ENCODE measurements at places on chromosomes 3 and 15.

- DNase-seq: peak; percentile 21
These were observed 966 bp downstream of the MYO1E start for GRCh38 chr15:59371458-59372351.

- DNase-seq: no peak
These were observed 536.7 kb upstream of the LMCD1 start for GRCh38 chr3:7964899-7965298.

- DNase-seq: no peak
These were observed 16.1 kb downstream of the HSPBAP1 start for GRCh38 chr3:122777563-122777962.

DNA sequence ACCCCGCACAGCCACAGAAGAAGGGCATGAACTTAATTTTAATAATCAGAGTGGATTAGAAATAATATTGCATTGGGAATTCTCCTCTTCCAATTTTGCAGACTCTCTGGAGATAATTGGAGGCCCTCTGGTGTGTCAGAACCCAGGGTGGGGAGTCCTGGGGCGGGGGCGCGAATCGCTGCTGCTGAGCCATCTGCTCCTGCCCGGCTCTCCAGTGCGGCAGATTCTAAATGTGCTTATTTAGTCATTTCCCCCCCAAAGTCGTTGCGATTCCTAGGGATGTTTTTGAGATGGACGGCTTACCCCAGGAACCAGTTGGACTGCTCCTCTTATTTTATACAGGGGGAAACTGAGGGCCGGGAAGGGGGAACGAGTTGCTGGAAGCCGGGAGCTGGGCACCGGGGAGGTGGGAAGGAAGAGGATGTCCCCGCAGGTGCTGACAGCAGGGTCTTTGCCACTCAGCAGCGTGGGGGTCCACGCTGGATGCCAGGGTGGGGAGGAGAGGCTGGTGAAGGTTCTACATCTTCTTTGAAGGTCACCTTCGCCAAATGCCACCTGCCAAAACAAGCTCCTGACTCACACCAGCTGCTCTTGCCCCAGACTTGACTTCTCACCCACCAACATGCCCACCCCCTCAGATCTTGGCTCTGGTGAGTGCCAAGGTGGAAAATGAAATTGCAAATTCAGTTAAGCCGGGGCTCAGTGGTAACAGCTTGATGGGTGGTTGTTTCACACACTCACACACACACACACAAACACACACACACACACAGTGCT, 91.3 kb upstream of the PRR23E start:
- DNase-seq: no peak

DNA sequence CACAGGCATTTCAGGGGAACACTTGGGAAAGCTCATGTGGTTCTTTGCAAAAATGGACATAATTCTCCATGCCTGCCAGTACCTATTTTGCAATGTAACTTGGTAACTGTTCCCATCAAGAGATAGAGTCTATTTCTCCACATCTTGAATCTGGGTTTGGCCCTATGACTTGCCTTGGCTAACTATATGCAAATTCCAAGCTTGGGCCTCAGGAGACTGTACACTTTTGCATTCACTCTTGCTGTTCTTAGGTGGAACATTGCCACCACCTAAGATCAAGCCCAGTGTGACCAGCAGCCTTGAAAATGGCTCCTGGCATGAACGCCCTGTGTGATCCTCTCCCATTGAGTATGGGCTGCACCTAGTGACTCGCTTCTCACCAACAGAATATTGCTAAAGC, 19.8 kb upstream of the SMAD6 start:
- DNase-seq: no peak

DNA sequence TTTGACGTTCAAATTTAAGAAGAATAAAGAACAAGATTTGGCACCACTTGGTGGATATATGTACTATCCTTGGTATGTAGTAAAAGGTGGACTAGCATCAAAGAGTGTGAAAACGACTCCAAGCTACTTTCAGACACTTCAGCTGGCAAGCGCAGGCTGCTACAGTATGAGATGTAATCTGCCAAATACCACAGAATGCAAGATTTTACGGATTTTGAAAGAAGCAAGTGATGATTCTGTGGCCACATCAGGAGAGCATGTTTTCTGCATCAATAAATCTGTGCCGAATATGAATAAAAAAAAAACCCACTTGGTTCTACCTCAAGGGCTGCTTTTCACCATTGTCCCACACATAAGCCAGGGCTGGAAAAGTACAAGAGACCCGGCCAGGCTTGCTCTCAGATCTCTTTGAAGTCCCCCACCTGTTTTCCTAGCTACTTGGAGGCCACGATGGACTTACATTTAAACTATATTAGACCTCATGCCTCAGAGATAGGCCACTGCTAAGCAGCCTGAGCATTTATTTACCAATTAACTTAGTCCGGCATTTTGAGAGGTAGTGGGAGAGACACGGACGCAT, 37.4 kb downstream of the MYO1E start:
- no peak for DNase-seq

GRCh38 chr3:139797724-139798343, 120.1 kb upstream of the NMNAT3 start:
- peak; percentile 23 for DNase-seq

DNA sequence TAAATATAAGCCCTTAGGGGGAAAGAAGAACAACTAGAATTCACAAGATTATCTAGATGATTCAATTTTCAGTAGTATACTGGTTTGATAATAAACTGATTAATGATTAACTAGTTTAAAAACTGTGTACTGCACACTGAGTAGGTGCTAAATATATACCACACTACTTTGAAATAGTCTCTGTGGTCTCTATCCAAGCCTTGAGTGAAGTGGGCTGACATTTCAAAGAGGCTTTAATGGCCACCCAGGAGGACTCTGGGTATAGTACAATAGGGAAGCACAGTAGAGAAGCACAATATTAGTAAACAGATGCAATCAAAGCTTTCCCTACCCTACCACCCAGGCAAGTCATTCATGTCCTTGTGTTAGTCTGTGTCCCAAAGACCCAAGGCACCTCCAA, 46.7 kb downstream of the FILIP1L start:
- DNase-seq: no peak

- DNase-seq: no peak
These were observed 44.5 kb downstream of the SLC24A1 start for GRCh38 chr15:65666257-65666656.

- DNase-seq: no peak
These were observed 227.3 kb upstream of the C2CD4B start for GRCh38 chr15:62392376-62392775.

DNA sequence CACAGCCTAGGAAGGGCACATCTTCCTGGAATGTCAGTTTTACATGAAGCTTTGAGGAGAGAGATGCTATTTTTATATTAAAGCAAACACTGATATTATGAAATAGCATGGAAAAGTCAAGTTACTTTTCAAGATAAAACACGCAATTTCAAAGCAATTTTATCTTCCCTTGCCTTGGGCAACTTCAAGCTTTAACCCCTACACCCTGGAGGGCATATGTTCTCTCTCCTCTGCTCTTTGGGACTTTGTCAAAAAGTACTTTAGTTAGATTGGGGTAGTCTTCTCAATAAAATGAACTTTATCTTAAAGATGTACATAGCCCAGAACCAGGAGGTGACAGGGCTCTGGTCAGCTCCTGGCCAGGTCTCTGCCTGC, 86.9 kb upstream of the PLXNA1 start:
- DNase-seq: no peak

DNA sequence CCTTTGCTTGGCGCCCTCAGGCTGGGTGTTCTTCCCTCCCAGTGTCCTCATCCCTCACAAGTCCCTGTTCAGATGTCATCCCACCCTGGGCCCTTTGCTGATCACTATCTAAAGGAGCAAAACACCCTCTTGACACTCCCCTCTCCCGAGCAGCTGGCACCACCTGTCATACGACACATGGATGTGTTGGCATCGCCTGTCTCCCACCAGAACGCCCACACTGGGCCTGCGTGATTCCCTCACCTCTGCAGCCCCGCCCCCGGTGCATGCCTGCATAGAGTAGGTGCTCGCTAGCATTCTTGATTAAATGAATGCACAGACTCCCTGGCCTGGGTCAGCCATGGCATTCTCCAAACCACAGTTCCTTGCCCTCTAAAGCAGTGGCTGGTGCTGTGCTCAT, 75.8 kb downstream of the DNAJB8 start:
- no peak for DNase-seq

GRCh38 chr15:56484287-56484686, 19.4 kb upstream of the MNS1 start:
- no peak for DNase-seq

GRCh38 chr3:160950542-160950941, 154.6 kb downstream of the B3GALNT1 start:
- DNase-seq: no peak

GRCh38 chr3:197428952-197429351, 126.8 kb downstream of the BDH1 start:
- DNase-seq: no peak

DNA sequence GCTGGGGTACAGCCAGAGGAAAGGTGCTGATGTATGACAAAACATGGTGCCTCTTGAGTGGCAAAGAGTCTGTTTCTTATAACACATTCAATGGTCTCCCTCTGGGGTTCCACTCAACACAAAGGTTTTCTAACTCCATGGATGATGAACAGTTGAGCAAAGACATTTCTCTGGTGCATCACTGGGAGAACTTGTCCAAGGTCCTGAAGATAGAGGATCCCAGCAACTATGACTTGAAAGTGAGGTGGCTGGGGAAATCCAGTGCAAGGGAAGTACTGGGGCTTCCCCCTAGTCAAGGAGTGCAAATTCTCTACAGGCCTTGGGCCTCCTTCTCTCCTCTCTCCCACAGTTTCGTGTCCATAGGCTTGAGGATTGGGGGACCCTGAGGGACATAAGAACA, 431.1 kb downstream of the WDR72 start:
- no peak for DNase-seq

Data from activated naive CD4-positive, alpha-beta T cell treated with anti-CD3 and anti-CD28 coated beads, Interleukin-2, amount 50 U/mL, for 72 hours (primary cell).